ENCODE measurements at places on chromosomes 1 and 21. TPM values are rescaled to one million over a fixed set of nuclear protein-coding genes. Genes with fewer than 3 reads are reported as not detected.

CYP4X1 gene
- total RNA-seq: 0.36 TPM

PRAMEF10 gene
- total RNA-seq: not detected

ADORA1 gene
- 15.0 TPM for total RNA-seq

BRDT gene
- total RNA-seq: not detected

GRCh38 chr21:28516021-28516420, 476.7 kb downstream of the LTN1 start:
- DNase-seq: no peak

GRCh38 chr1:106975944-106976343, 80.5 kb upstream of the PRMT6 start:
- DNase-seq: no peak

DNA sequence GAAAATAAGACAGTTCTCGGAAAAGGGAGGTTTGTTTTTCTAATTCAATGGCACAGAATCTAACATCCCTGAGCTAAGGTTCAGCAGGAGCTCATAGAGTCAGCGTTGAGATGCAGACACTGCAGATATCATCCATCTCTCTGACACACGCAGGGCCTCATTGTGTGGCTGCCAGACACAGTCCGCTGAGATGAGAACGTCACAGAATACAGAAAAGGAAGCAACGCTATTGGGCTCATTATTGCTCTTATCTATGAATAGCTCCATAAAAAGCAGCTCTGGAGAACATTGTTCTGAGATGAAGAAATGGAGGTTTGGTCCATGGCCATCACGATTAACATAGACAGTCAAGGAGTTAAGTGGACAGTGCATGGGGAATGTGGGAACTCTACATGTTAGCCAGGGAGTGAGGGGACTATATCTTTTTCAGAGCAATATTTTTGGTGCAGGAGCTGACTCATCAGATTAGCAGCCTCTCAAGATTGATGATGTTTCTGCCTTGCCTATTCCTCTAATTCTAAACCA, 771.6 kb upstream of the CXADR start:
- no peak for DNase-seq

DNA sequence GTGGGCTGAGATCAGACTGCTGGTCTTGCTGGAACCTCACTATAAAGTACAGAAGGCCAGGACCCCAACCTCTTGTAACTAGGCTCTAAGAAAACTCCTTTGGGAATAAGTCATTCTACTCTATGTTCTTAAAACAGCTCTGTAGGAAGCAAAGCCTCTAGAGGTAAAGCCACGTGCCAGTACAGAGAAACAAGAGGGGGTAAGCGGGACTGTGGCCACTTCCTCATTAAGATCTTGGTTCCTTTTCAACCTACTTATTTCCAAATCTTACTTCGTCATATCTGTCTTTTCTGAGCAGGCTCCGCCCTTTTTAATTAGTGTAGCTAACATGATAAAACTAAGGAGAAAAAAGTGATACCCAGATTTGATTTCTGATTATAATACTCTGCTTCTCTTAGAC, 3.8 kb downstream of the NCSTN start:
- no peak for DNase-seq

DNA sequence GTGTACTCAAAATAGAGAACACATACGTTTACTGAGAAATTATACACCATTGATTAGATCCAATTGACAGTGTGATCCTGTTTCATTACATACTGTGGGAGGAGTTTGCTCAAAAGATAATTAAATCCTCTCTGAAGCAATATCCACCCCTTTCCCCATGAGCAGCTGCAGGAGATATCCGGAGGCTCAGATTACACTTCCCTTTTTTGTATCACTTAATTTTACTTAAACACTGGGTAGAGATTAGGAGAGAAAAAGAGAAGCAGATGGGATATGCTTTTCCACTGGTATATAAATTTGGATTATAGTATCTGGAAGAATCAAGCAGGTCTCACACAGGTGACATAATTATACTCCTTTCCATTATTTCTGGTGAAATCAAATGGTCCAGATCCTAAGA, 333.3 kb upstream of the ZRANB2 start:
- no peak for DNase-seq

- DNase-seq: no peak
Measured at GRCh38 chr1:178039891-178040290, 54.0 kb upstream of the RASAL2 start.

- no peak for DNase-seq
Measured at GRCh38 chr1:12087797-12088314, 24.8 kb downstream of the TNFRSF8 start.

DNA sequence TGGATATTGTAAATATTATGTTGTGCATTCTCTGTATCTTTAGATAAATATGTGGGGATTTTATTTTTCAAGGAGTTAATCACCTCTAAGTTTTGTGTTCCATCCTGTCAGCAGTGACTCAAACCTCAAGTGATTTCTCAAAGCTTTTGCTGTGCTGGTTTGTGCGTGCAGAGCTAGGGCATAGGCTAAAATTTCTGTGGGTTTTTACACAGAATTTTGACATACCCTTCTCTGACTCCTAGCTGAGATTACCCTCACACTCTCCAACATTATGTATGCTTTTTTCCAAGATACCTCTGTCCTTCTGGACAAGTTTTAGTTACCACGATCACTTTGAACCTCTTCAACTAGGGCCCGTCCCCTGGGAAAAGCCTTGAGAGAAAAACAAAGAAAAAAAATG, 384.9 kb downstream of the NCAM2 start:
- DNase-seq: peak; percentile 5
